Naive thymus-derived CD8-positive, alpha-beta T cell (primary cell): ENCODE measurements at places on chromosomes 13 and 19.

- no peak for DNase-seq
These were observed 107.4 kb downstream of the DNAJC3 start for GRCh38 chr13:95784161-95784899.

- no peak for DNase-seq
These were observed 48.6 kb upstream of the ARHGEF7 start for GRCh38 chr13:111066544-111066943.

DNA sequence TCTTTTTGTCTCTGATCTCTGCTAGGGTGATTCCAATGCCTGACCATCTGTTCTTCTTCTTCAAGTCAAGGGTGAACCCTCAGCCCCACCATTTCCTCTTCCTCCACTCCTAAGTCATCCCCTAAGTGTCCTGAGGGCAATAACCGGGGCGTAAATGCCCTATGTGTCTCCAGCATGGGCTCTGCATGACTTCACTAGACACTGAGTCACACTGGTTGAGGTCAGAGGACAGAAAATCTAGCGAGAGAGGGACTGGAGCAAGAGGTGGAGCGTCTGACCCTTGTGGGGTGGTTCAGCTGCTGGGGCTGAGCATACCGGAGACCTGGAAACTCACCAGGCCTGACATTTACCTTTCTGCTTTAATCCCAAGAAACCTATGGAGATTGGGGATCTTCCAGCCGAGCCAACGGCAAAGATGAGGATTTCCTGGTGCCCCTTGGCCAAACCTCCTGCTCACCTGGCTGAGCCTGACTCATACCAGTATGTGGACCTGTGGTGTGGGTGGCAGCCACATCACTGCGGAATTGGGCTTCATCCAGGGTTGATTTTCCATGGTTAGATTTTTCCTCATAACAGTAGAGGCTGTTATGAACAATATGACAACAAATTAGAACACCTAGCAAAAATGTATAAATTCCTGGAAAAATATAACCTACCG lies 26.9 kb downstream of the SCGB2B2 start:
- no peak for DNase-seq

DNA sequence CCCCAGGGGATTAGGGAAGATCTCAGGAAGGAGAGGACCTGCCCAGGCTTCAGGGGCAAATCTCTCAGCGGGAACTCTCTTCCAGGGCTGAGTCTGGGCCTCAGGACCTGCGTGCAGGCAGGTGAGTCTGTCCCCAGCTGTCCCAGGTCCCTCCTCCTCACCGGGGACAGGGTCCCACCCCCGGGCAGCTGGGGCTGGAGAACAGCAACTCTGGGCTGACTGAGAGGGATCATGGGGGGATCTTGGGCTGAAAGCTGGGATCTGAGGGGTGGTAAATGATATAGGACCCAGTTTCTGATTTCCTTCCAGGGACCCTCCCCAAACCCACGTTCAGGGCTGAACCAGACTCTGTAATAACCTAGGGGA lies 14.3 kb downstream of the LILRA1 start:
- no peak for DNase-seq

DNA sequence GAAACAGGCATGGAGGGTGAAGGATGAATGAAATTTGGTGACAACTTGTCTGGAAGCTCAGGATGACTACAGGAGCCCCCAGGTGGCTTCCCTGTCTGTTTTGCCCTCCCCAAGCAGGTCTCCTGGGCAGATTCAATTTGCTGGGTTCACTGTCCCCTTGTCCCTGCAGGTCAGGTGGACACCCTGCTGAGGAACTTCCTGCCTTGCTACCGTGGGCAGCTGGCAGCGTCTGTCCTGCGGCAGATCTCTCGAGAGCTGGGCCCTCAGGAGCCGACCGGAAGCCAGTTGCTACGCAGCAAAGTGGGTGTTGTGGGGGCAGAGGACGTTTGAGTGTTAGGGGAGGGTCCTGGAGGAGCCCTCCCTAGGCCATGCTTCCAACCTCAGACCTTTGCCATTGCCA lies 19.1 kb downstream of the PGLS start:
- no peak for DNase-seq
